Activated CD8-positive, alpha-beta memory T cell treated with anti-CD3 and anti-CD28 coated beads for 48 hours (primary cell): ENCODE measurements at places on chromosomes 5 and 9.

DNA sequence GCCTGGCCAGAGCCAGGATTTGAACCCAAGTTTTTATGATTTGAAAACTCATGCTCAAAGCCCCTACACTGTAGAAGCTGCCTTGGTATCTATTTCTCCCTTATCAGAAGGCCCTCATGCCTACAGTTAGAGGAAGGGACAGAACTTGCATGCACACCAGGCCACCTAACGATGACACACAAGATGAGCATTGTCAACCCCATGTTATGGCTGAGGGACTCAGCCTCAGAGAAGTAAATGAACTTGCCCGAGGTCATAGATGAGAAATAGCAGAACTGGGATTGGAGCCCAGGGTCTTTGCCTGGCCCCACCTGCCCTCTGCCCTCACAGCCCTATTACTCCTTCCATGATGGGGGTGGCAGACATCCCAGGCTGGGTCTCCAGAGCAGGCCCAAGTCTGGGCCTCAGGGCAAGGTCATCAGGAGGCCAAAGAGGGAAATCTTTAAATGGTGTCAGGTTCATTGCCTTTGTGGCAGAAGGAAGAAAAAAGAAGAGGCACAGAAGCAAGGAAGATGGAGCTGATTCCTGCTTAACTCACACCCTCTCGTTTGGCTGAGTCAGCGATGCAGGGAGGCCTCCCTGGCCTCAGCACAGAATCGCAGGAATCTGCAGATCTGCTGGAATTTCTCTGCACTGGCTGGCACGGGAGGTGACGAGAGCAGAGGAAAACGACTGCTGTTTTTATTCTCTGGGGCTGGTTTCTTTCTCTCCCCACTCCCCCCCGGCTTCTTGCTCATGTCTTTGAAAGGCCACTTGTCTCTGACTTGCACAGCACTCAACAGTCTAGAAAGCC, 20.6 kb upstream of the CRB2 start:
- no peak for DNase-seq

DNA sequence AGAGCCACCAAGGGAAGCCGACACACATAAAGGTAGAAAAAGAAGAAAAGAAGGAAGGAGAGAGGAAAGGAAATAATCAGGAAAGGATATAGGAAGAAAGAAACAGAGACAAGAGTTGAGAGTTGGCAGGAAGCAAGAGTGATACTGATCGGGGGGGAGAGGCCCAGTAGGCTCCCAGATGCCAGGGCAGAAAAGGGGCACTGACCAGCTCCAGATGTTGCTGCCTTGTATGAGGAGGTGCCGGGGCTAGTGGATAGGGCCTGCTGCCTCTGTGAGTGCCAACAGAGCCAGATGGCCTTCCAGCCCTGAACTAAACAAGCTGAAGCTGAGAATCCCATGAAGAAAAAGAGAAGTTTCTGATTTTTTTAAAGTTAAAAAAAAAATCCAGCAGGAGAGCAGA, 82.0 kb upstream of the TRIM32 start:
- no peak for DNase-seq

DNA sequence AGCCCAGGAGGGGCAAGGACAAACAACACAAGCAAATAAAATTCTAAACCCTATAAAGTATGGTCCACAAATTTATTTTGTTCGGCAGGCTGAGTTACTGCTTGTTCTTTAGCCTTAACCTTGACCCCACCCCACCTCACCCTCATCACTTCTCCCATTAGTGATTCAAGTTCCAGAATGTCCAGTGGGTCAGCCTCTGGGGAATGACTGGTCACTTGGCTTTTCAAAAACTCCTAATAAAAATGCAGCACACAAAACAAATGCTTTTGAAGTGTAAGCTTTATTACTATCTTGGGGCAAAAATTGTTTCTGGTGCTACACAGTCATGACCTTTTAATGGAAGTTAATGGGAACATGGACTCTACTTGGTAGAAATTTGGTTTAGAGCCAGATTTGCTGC, 142.1 kb downstream of the MPDZ start:
- DNase-seq: no peak

GRCh38 chr9:104232781-104233341, 138.8 kb downstream of the SMC2 start:
- no peak for DNase-seq

GRCh38 chr9:37197158-37198038, 77.0 kb downstream of the ZCCHC7 start:
- no peak for DNase-seq

DNA sequence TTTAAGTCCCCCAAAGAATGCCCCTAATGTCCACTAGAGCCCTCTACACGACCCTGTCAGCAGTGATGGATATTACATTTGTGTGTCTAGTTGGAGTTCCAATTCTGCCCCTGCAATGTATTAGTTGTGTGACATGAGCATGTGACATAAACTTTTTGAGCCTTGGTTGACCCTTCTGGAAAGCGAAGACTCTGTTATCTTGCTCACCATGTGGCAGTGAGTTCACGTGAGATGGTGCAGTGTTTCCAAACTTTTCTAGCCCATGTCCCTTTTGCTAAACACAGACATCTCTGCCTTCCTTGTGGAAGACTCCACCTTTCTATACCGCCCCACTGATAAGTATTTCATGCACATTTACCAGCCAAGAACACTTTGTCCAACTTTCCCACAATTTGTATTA, 87.0 kb upstream of the BOD1 start:
- no peak for DNase-seq

DNA sequence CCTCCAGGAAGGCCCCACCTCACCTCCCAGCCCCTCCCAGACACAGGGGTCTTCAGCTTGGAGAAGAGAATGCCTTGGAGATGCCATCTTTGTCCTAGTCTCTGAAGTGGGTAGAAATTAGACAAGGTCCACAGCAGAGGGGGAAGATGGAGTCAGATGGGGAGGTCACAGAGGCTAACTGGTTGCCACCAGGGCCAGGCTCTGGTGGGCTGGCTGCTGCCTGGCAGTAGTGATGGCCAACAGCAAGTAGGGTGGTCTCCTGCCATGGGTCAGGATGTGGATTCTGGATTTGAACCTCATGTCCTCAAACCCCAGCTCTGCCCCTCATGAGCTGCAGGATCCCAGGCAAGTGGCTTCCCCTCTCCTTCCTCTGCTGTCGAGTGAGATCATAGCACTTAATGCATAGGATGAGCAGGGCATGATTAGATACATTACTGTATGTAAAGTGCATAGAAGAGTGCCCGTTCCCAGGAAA, 38.7 kb upstream of the NEK6 start:
- no peak for DNase-seq

DNA sequence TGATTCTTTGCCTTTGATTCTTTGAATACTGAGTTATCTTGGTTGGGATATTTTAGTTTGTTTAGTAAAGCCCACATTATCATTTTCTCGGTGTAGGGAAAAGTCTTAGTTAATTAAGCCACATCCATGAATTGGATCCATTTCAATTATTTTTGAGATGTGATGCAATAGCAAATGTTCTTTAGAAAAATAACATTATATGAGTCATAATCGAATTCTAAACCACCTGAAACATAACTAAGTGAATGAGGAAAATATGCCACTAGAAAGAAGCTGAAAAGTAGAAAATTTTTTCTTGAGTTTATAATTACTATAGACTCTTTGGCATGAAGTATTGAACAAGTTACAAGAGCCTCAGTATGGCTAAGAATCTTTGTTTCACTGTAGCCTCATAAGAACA, 17.5 kb upstream of the CCDC192 start:
- DNase-seq: no peak

DNA sequence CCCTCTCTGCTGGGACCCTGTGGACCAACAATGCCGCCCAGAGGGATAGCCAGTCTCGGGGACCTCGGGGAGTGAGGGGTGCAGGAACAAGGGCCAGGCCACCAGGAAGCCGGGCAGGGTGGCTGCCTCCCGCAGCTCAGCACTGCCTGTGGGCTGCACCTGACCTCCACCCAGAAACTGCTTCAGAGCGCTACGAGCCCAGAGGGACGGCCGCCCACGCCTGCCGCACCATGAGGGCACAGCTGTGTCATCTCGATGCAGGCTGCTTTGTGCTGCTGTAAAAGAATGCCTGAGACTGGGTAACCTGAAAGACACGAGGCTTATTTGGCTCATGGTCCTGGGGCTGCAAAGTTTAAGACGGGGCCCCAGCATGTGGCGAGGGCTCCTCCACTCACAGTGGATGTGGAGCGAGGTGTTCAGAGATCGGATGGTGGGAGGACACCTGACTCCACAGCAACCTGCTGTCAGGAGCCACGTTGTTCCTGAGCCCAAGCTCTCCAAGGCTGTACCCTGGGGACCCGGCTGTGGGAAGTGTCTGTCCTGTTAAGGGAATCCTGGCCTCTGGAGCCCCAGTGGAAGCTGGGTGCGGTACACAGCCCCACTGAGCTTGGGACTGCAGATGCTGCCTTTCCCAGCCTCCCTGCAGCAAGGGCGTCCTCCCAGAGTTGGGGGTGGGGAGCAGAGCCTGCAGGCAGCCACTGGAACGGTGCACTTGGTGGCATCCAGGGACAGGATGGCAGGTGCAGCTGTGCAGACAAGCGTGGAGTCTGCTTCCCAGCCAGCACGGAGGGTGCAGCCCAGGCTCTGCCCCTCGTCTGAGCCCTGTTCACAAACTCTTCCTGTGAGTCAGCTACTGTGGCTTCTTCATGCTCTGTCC, 11.8 kb upstream of the ZDHHC11 start:
- no peak for DNase-seq

DNA sequence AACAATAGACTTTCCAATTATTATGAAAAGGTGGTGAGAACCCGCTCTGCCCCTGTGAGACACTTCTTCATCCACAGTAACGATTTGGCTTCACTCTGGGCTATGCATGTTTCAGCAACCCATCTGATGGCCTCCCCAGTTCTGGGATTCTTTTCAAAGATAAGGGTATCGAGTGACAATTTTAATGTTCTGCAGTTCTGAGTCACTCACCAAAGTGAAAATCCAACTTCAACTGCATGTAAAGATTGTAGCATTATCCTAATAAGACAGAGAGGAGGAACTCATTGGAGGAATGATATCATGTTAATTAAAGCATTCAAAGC, 1078.3 kb upstream of the SEMA6A start:
- DNase-seq: no peak

- no peak for DNase-seq
Measured at GRCh38 chr9:110199643-110200042, 8.3 kb downstream of the C9orf152 start.

GRCh38 chr9:131188976-131189375, 63.6 kb downstream of the NUP214 start:
- no peak for DNase-seq

- no peak for DNase-seq
Measured at GRCh38 chr9:71607461-71607881, 160.8 kb downstream of the CEMIP2 start.

- no peak for DNase-seq
Measured at GRCh38 chr9:14306672-14307660, 7.0 kb downstream of the NFIB start.

DNA sequence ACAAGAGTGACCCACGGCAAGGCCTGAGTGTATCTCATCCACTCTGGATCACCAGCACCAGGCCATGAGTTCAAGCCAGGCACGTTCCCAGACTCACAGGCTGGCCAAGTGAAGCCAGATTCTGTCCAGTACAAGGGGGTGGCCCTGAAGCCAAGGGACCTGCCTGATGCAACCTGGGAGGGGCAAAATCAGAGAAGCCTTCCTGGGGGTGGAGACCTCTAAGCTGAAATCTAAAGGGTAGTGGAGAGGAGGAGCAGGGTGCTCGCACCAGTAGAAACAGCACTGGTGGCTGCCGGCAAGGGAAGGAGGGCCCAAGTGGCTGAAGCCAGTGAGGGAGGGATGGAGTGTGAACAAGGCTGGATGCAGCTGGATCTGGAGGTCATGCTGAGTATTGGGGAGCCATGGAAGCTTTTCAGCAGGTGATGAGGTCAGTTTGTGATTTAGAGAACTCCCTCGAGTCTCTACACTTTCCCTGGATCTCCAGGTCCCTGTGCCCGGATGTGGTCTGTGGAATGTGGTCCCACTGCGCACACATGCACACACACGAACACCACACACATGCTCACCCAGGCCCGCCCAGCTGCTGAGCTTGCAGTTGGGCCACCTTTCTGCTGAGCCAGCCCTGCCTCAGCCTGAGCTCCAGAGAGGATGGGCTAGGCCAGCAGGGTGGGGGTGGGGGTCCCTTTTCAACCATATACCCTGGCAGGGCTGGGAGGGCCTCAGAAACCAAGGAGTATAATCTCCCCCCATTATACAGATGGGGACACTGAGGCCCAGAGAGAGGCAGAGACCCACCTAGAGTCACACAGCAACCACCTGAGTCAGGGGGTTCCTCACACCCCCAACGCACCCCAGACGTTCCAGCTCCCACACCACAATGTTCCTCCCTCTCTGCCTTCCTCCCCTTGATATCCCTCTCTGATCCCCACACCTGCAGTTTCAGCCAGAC, 1.6 kb downstream of the PIP5KL1 start:
- no peak for DNase-seq

- no peak for DNase-seq
Measured at GRCh38 chr5:172748341-172748843, 22.6 kb downstream of the DUSP1 start.

- DNase-seq: no peak
Measured at GRCh38 chr9:119398350-119398749, 29.1 kb upstream of the BRINP1 start.

GRCh38 chr5:61245936-61246335, 83.7 kb upstream of the SMIM15 start:
- no peak for DNase-seq

GRCh38 chr9:114505187-114506081, at the start of gene WHRN:
Gene WHRN, minus strand, starts transcription at chr9:114505473. Its CDS starts 672 bp downstream, at chr9:114504801.
- DNase-seq: peak; percentile 61
